ENCODE measurements at places on chromosomes 7 and 10.

DNA sequence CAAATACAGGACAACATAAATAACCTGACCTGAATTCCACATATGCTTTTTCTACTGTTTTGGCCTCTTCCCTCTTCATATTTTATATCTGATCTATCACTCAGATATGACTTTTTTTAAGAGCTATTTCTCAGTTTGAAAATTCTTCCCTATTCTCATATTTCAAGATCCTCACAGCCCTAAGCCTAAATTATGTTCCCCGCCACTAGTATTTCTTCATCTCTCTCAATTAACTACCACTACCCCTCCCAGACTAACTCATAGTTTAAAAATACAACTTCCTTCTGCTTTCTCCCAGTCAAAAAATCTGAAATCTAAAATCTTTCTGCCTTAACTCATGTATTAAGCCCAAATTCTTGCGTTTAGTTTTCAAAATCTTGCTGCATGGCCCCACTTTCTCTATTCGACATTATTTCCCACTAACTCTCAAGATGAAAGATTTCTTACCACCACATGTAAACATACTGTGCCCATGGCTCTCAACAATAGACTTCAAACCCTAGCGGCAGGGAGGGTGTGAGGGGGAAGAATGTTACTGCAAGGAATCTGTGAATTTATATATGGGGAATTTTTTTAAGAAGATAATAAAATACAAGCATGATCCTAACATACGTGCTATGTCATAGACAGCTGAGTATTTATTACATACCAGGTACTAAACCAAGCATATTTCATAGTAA lies 64.6 kb downstream of the TFEC start:
- no peak for DNase-seq

- DNase-seq, result no peak
Observed at GRCh38 chr10:108388706-108389105, 1224.2 kb upstream of the SORCS1 start.

DNA sequence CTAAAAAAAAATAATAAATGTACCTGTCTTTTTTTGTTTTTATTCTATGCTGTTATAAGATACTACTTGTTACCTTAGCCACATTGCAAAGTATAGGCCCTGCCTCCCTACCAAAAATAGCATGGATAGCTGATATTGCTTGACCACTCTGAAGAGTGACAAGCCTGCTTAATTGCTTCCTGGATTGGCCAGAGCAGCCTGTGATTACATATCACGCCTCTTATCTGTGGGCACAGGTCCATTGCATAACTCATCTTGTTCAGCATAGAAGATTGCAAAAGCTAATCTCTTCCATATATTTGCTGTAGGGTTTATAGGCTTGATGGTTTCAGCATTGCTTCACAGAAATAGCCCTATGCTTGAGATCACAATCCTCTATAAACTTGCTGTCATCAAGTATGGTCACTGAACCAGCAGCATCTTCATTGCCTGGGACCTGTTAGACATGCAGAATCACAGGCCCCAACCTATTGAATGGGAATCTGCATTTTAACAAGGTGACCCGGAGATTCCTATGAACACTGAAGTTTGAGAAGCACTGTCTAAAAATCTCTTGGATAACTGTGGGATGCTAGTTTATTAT lies 280.8 kb upstream of the CDC14C start:
- DNase-seq, result no peak

DNA sequence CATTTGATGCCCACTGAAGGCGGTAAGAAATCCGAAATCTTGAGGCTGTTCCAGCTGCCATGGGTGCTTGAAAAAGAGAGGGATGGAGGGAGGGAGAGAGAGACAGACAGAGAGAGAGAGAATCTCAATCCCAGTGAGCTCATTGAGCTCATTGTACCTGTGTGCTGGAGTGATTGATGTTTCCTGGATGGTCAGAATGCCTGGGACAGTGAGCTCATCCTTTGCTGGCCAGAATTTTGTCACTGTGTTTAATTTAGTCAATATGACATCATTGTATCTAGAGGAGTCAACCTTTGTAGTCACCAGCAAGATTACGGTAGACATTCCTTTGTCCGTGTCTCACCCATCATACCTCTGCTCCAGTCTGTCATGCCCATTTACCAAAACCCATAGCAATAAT lies 625.4 kb upstream of the POM121L12 start:
- no peak for DNase-seq

DNA sequence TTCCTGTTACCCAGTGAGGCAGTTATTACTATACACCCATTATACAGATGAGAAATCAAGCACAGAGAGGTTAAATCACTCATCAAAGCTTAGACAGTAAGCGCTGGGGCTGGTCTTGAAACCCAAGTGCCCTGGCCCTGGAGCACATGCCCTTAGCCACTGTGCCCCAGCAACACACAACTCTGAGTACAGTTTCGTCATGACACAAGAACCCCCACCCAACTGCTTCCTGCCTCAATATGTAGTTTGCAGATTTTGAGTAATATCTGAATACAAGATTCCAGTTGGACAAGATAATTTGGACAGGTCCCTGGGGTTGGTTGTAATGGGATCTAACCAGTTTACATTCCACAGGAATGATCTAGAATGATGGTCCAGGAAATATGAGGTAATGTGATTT lies 62.8 kb downstream of the SH3PXD2A start:
- no peak for DNase-seq

Measured in T-helper 17 cell (primary cell).